ENCODE measurements at places on chromosomes 5 and 9.

- no peak for DNase-seq
Observed at GRCh38 chr5:115351356-115352195, 55.1 kb upstream of the CCDC112 start.

DNA sequence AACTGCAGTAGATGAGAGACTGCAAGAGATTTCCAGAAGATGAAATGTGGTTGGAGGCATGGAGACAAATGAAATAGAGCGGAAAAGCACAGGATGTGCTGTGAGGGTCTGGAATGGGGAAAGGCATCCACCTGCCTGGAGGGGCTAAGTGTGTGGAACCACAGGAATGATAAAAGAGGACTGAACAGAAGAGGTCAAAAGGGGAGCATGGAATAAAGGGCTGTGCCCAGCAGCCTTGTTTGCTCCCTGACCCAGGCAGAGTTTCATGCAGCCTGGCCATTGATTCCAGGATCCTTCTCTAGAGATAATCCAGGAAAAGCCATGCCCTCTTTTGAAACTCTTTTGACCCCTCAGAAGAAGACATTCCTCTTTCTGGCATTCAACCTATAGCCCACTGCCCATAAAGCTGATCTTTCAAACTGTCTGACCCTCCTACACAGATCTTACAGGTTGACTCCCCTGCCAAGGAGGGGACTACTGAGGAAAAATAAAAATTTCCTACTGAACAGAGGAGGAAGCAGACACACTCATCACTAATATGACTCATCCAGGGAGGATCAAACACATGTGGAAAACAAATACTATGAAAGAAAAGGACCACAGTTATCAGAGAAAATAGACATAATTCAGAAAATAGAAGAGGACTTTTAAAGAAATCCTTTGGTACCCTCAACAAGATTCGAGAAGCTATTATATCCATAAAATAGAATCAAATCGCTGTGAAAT is 273.5 kb upstream of the PCSK5 start:
- no peak for DNase-seq

DNA sequence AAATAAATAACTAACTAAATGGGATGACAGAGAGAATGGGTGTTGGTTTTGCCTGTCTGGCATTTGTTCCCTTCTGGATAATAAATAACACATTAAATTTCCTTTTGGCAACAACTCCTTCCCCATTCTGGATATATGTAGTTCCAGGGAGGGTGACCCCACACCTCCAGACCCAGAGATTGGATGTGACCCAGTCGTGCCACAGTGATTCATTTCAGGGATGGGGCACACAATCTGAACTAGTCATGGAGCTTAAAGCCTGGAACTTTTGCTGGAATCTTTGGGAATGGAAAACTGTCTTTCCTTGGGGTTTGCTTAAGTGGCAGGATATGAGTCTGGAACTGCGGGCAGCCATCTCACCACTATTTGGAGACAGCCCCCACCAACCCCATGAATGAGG is 11.3 kb downstream of the KLF9 start:
- DNase-seq = no peak

- no peak for DNase-seq
Observed at GRCh38 chr9:20771729-20772128, 87.7 kb downstream of the FOCAD start.

- DNase-seq = no peak
Observed at GRCh38 chr5:107919361-107919760, 248.6 kb upstream of the EFNA5 start.

- DNase-seq = no peak
Observed at GRCh38 chr5:101067429-101067828, 164.3 kb upstream of the ST8SIA4 start.

GRCh38 chr9:91359083-91359482 is 2.6 kb downstream of the AUH start:
- no peak for DNase-seq

GRCh38 chr9:20632705-20633104 is 10.4 kb upstream of the MLLT3 start:
- no peak for DNase-seq

- DNase-seq = no peak
Observed at GRCh38 chr5:129014185-129014584, 48.9 kb downstream of the SLC27A6 start.

GRCh38 chr9:106707291-106707690 is 155.7 kb upstream of the ZNF462 start:
- no peak for DNase-seq

DNA sequence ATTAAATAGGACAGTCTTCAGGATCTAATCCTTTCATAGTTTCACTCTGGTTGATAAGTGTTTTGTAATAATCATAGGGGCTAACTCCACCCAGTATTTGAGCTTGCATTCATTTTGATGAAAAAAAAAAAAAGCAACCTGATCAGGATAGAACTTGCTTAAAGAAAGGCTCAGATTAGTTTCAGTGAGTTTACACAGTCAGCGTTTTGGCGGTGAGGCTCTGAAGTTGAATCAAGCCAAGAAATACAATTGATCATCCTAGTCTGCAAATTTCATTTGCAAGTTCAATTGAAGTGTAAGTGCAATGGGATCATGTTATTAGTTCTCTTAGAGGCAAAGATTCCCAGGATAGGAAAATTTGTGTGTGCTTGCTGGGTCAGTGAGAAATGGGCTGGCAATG is 159.7 kb upstream of the ELL2 start:
- no peak for DNase-seq

DNA sequence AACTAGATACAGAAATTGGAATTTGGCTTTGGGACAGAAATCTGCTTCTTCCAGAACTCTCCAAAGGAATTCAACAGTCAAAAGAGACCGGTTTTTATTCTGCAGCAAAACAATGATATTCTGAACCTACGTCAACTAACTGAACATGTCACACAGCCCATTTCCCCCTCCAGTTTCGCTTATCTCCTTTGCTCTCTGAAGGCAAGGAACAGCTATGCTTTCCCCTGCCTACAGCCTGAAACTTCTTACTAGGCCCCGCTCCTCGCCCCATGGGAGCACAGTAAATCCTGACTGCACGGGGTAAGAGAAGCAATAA is 488 bp downstream of the SKIC3 start:
- DNase-seq = no peak

GRCh38 chr5:35194635-35195471 is 35.4 kb downstream of the PRLR start:
- DNase-seq = no peak

GRCh38 chr5:170599756-170600155 is 95.9 kb downstream of the KCNIP1 start:
- no peak for DNase-seq

DNA sequence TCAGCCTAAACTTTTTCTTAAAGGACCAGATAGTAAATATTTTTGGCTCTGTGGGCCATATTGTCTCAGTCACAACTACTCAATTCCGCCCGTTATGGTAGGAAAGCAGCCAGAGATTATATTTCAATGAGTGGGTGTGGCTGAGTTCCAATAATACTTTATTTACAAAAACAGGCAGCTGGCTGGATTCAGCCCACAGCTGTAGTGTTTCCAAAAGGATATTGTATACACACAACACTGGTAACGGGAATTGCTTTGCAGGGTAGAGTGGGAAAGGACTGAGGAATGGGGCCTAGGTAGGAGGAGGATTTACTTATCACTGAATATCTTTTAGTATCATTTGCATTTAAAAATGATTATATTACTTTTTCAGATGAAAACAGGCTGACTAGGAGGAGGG is 21.0 kb downstream of the GCNT4 start:
- no peak for DNase-seq

GRCh38 chr5:124527220-124527991 is 219.0 kb downstream of the ZNF608 start:
- no peak for DNase-seq

GRCh38 chr9:2180154-2180553 is 165.0 kb downstream of the SMARCA2 start:
- no peak for DNase-seq

DNA sequence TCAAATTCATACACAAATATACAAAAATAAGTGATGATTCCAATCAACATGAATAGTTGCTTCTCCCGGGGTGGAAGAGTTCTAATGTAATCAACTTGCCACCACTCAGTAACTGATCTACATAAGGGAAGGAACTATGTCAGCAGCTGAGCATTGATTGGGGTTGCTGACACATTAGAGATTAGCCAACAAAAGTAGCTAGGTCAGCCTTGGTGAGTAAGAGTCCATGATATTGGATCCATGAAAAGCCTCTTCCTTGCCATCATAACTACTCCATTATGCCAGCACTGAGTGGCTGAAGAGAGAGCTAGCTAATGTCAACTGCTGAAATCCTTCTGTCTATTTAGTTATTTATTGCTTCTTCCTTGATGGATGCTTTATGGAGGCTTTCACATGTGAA is 309.8 kb downstream of the NFIB start:
- DNase-seq = no peak

DNA sequence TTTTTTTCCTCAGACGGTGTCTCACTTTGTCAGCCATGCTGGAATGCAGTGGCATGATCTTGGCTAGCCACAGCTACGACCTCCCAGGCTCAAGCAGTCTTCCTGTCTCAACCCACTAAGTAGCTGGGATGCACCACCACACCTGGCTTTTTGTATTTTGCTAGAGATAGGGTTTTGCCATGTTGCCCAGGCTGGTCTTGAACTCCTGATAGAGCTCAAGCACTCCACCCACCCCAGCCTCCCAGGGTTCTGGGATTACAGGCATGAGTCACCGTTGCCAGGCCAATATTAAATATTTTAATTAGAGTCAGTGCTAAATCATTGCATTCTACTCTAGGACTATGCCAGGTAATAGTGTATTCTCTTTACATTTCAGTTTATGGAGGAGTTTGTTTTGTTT is 41.5 kb downstream of the UBE2R2 start:
- DNase-seq = no peak

DNA sequence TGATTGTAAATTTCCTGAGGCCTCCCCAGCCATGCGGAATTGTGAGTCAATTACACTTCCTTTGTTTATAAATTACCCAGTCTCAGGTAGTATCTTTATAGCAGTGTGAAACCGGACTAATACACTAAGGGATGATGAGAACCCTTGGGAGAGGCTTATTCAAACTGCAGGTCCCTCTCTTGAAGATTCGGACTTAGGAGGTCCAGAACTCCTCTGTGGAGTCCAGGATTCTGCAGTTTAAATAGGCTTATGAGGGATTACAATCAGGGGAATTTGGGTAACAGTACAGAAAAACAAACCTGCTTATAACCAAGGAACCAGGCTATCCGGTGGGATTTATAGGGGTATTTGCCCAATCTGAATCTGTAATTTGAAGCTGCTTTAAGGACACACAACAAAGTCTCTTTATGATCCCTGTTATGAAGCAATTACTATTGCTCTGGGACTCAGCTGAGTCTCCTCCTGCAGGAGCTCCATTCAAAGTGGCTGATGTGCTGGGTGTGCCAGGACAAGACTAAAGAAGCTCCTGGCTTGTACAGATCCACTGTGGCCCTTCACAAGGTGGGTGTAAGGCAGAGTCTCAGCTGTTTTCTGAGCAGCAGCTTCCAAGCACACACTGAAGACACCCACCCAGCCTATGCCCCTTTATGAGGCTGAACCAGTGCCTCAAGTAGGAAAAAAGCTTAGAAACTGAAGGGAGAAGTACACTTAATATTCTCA is 41.8 kb upstream of the LHFPL2 start:
- DNase-seq = no peak

DNA sequence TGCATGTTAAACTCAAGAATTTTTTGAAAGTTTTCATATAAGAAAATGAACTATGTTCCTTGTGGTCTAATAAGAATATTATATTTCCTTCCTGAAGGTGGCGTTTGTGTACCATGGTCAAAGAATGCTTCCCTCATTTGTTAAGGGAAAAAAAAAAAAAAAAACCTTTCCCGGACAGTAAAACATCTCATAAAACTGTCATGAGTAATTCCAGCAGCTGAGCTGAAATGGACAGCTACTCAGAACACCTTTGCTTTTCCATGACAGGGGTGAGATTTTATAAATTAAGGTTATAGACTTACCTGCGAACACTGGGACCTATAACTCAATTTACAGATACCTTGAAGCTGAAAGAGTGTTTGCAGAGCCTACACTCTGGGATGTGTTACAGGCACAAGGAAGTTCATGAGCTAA is 113.2 kb upstream of the RANBP3L start:
- peak; percentile 26 for DNase-seq

DNA sequence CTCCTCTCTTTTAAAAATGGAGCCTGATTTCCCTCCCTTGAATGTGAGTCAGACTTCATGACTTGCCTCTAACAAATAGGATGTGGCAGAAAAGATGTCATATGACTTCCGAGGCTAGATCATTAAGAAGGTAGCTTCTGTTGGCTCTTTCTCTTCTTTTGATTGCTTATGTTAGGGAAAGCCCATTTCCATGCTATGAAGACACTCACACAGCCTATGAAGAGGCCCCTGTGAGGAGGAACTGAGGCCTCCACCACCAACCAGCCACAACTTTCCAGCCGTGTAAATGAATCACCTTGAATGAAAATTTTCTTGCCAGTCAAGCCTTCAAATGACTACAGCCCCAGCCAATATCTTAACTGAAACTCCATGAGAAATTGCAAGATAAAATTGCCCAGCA is 413.4 kb downstream of the TMEM38B start:
- DNase-seq = no peak

DNA sequence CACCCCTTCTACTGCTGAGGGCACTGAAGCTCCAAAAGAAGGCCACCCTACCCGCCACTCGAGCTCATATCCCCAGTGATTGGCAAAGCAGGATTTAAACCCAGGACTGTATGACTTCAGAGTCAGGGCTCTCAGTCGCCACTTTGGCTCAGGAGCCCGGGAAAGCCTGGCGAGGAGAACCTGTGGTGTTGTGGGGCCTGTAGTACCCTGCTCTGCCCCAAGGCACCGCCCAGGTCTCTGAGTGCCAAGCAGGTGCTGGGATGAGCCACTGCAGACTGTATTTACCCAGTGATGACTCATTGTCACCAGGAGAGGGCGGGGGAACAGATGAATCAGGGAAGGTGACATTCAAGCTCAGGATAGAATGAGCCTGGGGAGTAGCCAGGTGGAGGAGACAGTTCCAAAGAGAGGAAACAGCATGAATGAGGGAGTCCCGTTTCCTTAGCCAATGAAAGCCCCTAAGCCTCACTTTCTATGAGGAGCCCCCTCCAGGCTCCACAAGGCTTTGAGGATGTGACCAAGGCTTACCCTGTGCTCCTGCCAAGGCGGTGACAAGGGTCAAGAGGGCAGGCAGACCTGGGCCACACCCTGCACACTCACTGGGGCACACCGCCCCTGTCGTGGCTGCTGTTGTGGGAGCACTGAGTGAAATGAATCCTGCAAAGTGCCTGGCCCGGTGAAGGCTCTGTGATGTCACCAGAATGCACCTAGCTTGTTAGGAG is 17.8 kb upstream of the DPM2 start:
- DNase-seq = peak; percentile 79

Data from SK-N-SH (cell line).